CD4-positive, alpha-beta T cell treated with Interleukin-4 for 4 hours (primary cell): ENCODE measurements at places on chromosomes 3 and 15.
A peak's percentile ranks its signal among the peaks of the same experiment; 100 is the strongest.

DNA sequence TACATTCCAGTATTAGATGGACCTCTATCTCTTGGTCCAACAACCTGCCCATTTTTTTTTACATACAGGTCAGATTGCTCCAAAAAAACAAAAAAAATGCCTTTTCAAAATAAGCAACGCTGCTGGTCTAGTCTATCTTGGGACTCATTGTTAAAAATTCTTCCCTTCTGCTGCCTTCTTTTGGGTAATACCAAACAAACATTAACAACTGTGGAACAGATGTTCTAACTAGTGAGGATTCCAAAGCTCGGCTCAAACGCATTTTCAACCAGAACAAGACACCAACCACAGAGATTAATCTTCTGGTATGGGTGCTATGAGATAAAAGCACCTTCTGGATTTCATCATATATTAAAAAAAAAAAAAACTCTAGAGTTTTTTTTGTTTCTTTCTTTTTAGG is 24.7 kb downstream of the ARHGAP31 start:
- no peak for DNase-seq

- DNase-seq = no peak
Measured at GRCh38 chr3:10927551-10927950, 65.0 kb upstream of the SLC6A1 start.

GRCh38 chr3:13544293-13544831 is 4.6 kb upstream of the FBLN2 start:
- DNase-seq = peak; percentile 65

- DNase-seq = no peak
Measured at GRCh38 chr15:65634356-65634755, 12.6 kb downstream of the SLC24A1 start.

GRCh38 chr15:86603466-86603865 is 523.8 kb downstream of the AGBL1 start:
- DNase-seq = no peak

- no peak for DNase-seq
Measured at GRCh38 chr3:24933401-24933800, 438.8 kb upstream of the THRB start.

DNA sequence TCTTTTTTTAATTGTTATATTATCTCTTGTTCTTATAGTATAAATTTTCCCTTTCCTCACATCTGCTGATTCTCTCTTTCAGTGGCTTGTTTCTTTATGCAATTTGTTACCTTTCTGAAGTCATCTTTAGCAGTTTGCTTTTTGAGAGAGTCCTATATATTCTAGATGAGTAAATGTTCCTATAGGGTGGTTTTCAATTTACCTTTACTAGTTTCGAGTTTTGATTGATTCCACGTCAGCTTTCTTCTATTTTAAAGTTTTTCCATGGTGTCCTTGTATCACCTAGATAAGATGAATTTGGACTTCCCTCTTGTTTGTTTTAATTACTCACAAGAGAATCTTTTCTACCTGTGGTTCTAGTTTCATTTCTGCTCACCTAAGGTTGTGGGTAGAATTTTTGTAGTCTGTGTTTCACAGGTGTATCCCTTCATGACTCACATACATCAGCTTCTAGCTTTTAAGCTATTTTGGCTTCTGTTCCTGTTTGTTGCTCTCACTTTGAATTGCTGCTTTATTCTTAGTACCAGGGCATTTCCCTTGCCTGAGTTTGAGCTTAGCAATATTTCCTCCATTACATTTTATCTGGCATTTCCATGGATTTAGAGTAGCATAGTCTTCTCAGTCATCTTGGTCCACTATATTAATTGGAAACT is 6.4 kb downstream of the TEX9 start:
- DNase-seq = no peak

GRCh38 chr3:11603628-11604027 is 40.1 kb downstream of the VGLL4 start:
- no peak for DNase-seq

- DNase-seq = no peak
Measured at GRCh38 chr15:64136347-64136746, 15.2 kb upstream of the SNX22 start.

DNA sequence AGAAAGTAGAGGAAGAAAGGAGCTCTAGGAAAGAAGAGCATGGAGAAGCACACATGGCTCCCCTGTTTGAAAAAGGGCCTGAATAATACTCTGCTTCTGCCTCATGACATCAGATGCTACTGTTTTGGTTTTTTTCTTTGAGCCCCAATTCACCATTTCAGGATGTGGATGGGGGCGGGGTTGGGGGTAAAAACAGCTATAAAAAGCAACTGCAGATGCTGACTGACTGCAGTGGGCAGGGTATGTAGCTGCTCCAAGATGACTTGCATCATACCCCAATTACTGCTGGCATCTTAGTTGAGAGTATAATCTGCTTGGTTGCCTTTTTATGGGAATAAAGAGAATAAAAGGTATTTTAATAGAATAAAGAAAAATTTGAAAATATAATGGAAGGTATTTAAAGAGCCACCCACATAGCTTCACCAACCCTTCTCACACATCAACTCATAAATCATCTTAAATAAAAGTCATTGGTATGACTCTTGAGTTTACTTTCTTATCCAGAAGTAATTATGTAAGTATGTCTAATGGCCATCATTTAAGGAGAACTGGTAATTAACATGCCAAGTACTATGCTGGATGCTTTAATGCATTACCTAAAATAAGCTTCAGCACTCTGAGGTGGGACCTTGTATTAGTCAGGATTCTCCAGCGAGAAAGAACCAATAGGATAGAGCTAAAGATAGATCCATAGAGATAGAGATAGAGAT is 36.4 kb upstream of the TMEM45A start:
- no peak for DNase-seq

- DNase-seq = no peak
Measured at GRCh38 chr3:139505829-139506386, 29.6 kb upstream of the RBP2 start.

DNA sequence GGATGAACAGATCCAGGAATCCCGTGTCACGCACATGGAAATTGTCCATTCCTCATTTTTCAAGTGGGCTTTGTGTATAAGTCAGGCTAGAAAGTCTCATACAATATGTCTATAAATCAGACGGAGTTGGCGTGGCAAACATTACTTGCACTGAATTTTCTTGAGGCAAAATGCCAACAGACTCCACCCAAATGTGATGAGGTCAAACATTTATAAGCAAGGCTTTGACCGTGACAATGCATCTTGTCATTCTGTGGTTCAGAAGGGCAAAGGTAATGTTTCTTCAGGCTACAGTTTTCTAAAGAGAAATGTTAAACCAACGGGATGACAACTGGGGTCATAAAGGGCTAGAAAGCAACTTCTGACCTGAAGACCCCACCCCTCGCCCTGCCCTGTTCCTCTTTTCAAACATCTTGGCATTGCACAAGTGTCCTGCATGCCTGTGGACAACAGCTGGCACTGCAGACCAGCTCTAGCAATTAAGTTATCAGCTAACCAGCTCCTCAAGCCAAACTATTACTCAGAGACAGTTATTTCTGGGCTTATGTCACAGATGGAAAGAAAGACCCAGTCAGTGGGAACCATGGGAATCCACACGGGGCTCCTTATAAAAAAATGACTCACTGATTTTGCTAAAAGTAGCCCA is 36.5 kb upstream of the SPTBN5 start:
- DNase-seq = no peak

DNA sequence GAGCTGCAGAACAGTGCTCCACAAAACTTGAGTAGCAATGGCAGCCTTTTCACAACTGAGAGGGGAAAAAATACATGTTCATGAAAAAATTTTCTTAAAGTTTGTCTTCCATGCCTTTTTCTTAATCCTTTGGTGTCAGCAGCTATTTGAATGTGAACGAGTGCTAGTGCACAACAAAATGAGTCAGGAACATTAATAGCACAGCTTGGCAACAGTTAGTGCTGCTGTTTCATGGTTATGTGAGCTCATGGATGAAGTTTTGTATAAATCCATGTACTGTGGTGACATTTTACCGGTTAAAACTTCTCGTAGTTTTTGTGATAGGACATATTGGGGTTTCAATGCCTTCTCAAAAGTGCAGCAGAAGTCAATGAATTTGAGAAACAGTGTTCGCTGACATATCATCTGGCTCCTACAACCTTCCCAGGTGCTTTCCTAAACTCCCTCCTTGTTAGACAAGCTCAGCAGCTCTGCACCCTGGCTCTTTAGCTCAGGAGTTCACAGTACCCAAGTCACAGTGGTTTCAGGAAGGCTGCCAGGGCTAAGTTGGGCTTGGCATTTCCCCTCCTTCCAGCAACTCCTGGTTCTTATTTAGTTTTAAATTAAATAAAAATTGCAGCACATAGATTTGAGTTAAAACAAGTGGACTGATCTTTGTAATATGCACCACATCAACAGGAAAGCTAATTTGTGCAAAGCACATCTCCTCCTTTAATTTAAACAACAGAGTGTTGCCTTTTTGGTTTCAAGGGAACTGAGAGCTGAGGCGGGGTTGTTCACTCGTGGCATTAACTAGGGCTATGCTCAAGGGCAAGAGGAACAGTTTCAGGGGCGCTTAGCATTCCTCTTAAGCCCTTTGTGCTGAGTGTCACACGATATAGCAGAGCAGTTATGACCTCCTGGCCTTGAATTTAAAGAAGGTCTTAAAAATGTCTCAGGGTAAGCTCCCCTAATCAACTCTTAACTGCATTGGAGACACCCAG is 362.8 kb downstream of the CHST2 start:
- no peak for DNase-seq

- no peak for DNase-seq
Measured at GRCh38 chr3:62436785-62437184, 63.4 kb upstream of the FEZF2 start.

GRCh38 chr3:77420336-77420735 is 380.4 kb downstream of the ROBO2 start:
- no peak for DNase-seq
